Mammary epithelial cell (primary cell): ENCODE measurements at places on chromosomes 12 and 14.

DNA sequence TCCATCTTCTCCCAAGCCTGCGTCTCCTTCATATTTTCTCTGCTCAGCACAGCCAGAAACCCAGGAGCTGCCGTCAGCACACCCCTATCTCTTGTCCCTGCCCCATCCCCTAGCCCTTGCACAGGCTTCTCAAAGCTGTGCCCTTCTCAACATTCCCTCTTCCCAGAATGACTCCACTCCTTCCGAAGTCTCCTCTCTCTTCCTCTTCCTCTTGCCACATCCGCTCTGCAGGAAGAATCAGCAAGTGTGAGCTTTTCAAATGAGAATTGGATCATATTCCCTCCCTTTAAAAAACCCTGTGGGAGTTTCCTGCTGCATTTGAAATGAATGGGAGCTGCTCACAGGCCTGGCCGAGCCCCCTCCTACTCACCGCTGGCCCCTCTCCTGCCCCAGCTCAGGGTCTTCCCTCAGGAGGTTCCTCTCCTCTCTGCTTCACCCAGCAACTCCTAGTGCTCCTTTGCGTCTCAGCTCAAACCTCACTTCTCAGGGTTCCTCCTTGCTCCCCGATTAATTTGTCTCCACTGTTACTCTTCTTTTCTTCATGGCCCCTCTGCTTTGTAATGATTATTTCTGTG is 528.5 kb upstream of the CCDC196 start:
- DNase-seq, result no peak

DNA sequence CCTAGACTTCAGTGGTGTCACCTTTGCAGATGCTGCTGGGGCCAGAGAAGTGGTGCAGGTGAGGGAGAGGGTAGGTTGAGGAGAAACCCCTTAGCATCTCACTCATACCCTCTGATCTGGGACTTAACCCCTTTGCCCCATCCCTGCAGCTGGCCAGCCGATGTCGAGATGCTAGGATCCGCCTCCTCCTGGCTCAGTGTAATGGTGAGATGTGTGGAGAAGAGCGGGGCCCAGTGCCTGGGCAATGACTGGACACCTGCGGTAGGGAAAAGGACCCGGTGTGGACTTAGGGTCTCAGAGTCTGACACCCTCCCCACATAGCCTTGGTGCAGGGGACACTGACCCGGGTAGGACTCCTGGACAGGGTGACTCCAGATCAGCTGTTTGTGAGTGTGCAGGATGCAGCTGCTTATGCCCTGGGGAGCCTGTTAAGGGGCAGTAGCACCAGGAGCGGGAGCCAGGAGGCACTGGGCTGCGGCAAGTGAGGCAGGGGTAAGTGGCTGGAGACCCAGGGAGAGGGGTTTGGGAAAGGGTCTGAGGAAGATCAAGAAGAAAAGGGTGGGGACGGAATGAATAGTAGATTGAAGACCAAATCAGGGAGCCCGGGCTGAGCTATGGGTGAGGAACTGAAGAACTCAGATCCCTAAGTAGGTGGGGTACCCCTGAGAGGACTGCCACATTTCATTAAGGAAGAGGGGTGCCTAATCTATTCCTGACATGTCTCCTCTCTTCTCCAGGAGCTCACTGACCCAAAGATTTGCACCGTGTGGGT is 7.6 kb downstream of the B4GALNT1 start:
- no peak for DNase-seq

DNA sequence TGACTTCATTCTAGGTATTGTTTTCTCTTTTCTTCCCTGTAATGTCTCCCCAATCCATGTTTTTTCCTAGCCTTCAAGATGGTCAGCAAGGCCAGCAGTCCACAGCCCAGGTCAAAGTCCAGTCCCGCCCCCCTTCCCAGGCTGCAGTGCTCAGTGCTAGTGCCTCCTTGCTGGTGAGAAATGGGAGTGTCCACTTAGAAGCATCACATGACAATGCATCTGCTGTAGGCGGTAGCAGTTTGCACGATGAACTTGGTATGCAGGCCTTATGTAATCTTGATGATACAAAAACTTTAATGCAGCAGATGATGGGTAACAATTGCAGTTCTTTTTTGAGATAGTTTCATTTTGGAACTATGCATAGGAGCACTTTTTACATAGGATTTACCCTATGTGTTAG is 88.4 kb downstream of the PCNX1 start:
- no peak for DNase-seq

DNA sequence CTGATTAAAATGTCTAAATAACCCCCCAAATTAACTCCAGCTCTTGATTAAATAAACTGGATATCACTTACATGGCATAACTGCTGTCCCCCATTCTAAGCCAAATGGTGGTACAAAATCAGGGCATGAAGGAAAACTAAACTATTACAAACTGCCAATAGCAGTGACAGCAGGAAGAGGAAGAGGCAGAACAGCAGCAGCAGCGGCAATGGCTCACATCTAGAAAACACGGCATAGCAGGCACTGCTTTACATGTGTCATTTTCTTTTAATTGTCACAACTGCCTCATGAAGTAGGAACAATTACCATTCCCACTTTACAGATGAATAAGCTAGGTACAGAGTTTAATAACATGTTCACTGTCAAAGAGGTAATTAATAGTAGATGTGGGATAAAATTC is 92.0 kb downstream of the EPS8 start:
- no peak for DNase-seq
